ENCODE measurements at places on chromosomes 13 and 19.
A peak's percentile ranks its signal among the peaks of the same experiment; 100 is the strongest.

GRCh38 chr13:23455401-23456185 lies 22.1 kb upstream of the SACS start:
- DNase-seq, result no peak

DNA sequence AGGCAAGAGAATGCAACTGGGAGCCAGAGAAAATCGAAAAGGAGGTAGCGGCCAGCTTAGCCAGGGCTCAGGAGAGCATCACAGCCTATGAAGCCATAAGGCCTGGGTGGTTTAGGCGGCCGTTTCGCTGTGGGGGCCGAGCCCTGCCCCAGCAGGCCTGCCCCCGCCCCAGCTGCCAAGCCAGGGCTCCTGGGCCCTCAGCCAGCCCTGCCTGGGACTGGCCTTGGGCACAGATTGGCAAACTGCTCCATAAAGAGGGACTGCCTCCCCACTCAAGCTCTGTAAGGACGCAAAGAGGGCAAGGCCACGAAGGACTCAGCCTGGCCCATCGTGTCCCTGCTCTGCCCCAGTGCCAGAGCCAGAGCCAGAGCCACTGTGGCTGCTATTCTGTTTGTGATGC lies 10.2 kb downstream of the ZNF653 start:
- DNase-seq, result no peak

GRCh38 chr19:41616792-41617621 lies 9.9 kb downstream of the CEACAM4 start:
- DNase-seq, result no peak

GRCh38 chr19:13302526-13303270 lies 152.5 kb downstream of the IER2 start:
- no peak for DNase-seq

DNA sequence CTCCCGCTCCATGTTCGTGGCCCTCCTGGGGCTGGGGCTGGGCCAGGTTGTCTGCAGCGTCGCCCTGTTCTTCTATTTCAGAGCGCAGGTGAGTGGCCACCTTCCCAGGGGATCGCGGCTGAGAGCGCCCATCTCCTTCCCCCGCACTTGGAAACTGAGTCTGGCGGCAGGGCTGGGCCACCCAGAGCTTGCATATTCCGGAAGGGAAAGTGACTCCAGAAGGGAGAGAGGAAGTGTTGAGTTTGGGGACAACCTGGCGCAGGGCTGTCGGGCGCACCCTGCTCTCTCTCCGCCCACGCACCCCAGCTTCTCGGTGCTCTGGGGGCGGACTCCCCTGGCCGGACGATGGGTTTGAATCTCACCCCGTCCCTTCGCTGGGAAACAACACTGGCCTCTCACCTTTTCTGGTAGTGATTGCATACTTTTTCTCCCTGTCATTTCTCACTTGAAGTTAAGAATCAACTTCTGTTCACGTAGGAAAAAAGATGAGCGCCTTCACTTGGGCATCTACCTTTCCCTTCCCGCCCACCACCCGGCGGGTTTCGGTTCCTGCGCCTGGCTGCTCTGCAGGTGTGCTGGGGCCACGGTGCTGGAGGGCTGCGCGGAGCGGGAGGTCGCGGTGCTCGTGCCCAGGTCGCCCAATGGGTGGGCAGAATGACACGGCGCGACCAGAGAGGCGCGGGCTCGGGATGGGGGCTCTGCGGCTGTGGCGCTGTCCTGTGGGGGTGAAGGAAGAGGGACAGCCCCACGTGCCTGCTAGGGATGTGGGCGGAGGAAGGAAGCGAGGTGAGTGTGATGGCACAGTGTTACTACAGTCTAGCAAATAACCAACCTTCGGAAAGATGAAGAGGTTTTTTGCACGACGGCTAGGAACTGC lies 721 bp downstream of the TNFSF11 start:
- DNase-seq, result peak; percentile 40

GRCh38 chr13:75579529-75579928 lies 29.9 kb downstream of the UCHL3 start:
- no peak for DNase-seq

DNA sequence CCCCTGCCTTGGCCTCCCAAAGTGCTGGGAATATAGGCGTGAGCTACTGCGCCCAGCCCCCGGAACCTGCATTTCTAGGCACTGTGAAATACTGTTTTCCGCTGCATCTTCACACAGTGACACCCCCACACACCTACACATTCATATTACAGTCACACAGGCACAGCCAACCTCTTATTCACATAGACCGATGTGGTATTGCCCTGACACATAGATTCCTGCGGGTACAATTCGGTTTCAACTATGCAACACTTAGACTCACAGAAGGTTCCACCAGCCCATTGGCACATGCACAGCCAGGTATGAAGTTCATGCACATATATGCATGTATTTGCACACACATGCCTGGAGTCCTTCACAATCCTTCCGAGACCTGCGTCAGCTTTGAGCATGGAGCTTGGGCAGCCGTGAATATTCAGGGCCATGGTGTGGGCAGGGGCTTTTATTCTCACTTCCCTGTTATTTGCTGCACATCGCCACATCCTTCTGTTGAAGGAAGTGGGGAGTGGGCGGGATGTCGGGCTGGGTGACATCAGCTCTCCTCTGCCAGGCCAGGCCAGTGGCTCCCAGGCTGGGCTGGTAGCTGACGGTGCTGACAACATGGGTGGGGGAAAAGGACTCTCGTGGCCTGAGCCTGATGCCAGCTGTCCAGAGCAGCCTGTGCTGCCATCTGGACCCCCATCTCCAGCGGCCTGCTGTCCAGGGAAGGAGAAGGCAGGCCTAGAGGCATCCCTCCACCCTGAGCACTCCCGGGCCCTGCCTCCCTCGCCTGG lies 5.4 kb upstream of the CDC37 start:
- DNase-seq, result peak; percentile 59

- DNase-seq, result no peak
These were observed 48.6 kb upstream of the RGCC start for GRCh38 chr13:41408746-41409145.

GRCh38 chr19:1112268-1113029 lies 8.7 kb downstream of the GPX4 start:
- DNase-seq, result no peak

DNA sequence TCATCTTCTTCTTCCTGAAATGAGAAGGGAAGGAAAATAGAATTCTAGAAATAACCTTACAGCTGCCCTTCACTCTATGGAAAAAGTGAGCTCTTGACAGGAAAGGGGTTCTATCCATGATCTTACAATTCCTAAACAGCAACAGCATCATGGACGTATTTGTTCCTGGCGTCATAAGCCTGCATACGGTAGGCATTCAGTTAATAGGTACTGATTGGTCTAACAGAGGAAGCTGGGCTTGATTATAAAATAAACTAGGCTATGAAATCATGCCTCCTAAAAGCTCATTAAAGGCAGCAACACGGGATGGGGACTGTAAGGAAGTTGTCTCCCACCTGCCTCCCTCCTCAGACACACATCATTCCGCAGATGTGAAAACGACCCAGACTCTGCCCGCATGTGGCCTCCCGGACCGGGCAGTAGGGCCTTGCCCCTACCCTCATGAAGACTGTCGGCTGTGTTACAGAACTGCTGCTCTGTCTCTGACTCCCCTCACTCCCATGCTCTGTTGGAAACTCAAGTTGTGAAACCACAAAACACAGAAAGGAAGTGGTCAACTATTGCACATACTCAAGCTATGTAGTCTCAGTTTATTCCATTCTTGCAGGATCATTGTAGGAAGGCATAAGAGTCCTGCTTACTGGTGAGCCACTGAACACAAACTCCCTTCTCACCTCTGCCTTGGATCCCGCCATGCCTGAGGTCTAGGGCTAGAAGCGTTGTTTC lies 129.8 kb downstream of the DLEU7 start:
- no peak for DNase-seq

GRCh38 chr19:1158885-1159448 lies 15.1 kb downstream of the SBNO2 start:
- no peak for DNase-seq

DNA sequence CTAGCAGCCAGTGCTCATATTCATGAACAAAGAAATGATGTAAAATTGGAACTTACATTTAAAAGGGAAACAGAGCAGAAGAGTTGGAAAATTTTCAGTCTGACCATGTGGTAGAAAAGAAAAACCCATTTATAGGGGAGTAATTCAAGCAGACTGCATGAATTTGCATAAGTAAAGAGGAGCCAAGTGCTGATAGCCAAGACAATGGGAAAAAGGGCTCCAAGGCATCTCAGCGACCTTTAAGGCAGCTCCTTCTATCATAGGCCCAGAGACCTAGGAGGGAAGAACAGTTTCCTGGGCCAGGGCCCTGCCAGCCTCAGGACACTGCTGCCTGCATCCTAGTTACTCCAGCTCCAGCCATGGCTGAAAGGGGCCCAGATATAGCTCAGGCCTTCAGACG lies 7.5 kb downstream of the DNAJC3 start:
- no peak for DNase-seq

DNA sequence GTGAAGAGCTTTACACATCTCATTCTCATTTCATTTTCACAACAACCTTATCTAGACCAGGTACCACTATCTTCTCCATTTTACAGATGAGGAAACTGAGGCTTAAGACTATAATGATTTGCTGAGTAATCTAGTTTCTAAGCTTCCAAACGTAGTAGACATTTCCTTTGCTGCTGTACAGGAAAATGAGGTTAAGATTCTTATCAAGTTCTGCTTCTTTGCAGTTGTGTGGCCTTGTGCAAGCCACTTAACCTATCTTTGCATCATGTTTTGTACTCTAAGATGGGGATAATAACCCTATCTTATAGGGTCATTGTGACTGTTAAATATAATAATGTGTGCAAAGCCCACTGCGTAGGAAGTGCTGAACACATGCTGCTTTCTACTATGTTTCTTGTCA lies 307.9 kb downstream of the HS6ST3 start:
- DNase-seq, result no peak

DNA sequence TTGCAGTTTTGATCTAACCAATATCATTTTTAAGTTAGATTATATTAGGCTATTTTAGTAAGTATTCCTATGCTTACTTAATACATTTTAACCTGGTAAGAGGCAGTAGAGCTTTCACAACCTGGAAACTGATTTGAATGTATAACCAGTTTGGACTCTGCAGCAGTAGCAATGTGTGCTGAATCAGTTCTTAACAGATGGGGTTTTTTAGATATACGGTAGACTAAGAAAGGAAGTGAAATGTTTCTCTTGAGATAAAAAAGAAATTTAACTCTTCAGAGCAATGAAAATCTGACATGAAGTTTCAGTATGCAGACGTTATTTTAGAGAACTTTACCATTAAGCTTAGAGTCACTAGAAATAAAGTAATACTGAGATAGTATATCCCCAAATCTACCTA lies 2.7 kb downstream of the NBEA start:
- DNase-seq, result no peak

- no peak for DNase-seq
These were observed 69.4 kb downstream of the TEX29 start for GRCh38 chr13:111389621-111390521.

- DNase-seq, result peak; percentile 21
These were observed 112.1 kb downstream of the ZIC5 start for GRCh38 chr13:99859178-99860177.

- no peak for DNase-seq
These were observed 354.9 kb downstream of the ENOX1 start for GRCh38 chr13:43431841-43432240.

DNA sequence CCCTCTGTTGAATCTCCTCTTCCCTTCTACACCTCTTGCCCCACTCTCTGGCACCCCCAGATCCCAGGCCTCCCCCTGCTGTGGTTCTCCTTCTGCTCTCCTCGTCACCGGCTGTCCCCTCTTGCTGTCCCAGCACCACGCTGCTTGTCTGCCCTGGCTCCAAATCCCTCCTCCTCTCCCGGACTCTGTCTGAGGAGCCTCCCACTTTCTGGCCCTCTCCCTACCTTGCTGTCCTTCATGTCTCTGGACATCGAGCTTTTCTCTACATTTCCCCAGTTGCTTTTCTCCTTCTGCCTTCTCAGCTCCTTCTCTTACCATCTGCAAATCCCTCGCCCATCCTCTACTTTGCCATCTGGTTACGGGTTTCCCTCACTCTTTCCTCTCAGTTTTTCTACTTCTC lies 1.2 kb downstream of the ZNF347 start:
- no peak for DNase-seq

GRCh38 chr13:27556109-27556508 lies 64.2 kb downstream of the LNX2 start:
- no peak for DNase-seq

GRCh38 chr13:25190771-25191170 lies 18.7 kb upstream of the AMER2 start:
- no peak for DNase-seq

GRCh38 chr19:33089010-33089409 lies 8.0 kb downstream of the GPATCH1 start:
- no peak for DNase-seq

- no peak for DNase-seq
These were observed 8.9 kb upstream of the GDF15 start for GRCh38 chr19:18377026-18377425.

DNA sequence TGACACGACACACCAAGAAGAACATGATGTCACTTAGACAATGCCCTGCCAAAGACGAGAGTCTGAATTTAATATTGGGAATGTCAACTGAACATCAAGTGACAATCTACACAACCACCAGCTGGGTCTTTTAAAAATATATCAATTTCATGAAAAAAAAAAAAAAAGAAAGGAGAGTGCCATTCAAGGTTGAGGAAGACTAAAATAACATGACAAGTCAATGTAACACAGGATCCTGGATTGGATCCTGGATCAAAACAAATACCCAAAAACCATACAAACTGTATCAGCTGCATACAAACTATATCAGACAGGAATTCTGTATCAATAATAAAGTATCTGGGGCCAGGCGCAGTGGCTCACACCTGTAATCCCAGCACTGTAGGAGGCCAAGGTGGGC lies 4.7 kb downstream of the ZNF329 start:
- DNase-seq, result no peak

DNA sequence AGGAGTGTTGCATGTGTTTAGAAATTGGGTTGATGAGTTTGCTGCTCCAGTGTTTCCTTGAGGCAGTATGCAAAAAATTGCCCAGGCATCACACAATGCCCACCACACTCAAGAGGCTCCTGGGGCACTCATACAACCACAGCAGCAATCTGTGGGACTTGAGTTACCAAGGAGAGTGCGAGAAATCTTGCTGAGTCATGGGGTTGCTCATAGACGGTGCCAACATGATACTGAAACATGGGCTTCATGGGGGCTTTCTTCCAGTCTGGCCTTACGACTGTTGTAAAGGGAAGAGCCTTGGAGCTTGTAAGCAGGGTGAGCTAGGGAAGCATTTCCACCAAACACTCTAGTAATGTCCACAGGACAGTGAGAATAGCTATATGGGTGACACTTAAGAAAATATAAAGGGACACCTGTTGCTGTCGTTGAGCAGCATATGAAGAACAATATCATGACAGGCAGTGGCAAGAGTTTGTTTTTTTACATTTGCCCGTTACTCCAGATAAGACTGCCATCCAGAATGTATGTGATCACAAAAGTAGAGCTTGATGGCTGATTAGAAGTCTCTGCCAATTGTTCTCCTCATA lies 1237.4 kb downstream of the UQCRFS1 start:
- DNase-seq, result no peak

All from stimulated activated CD8-positive, alpha-beta memory T cell treated with anti-CD3 and anti-CD28 coated beads, Interleukin-4, amount 100 ng/mL, for 4 hours (primary cell).